WTC11 (cell line): ENCODE measurements at places on chromosomes 6 and 20. TPM values are rescaled to one million over a fixed set of nuclear protein-coding genes. Genes with fewer than 3 reads are reported as not detected.

Gene GPR6
- total RNA-seq = 0.22 TPM in 1 of 3 replicates, not detected in the others

Gene TPD52L2
- 80.8 to 87.2 TPM (median 85.6 TPM) in 3 replicates for total RNA-seq

Gene IRF4
- total RNA-seq = 1.6 to 2.2 TPM (median 2.2 TPM) in 3 replicates

Gene BIRC7
- 0.17 to 0.23 TPM in 2 of 3 replicates, not detected in the other for total RNA-seq

GRCh38 chr20:45038745-45039474, 62.0 kb downstream of the KCNS1 start:
- H3K4me3 ChIP-seq = no peak overlapping the region
- H3K4me1 ChIP-seq = peaks cover 60% of the 10 kb centered on the region
- peaks cover 26% of the 10 kb centered on the region for H3K36me3 ChIP-seq
- H3K27ac ChIP-seq = peak overlapping the region; percentile 74; the same call in 1 of the 2 replicates

- peaks cover 37% of the 10 kb centered on the region for H3K27me3 ChIP-seq
- no peak overlapping the region for H3K27ac ChIP-seq
- H3K36me3 ChIP-seq = no peaks in the 10 kb centered on the region
- peaks cover 60% of the 10 kb centered on the region for H3K4me1 ChIP-seq
- no peak for DNase-seq
Observed at GRCh38 chr6:110357298-110357663, 868 bp downstream of the METTL24 start.

GRCh38 chr20:44080646-44081267, 106.2 kb downstream of the JPH2 start:
- peak; percentile 74 for DNase-seq
- no peaks in the 10 kb centered on the region for H3K36me3 ChIP-seq
- no peak overlapping the region for H3K27ac ChIP-seq
- no peak overlapping the region for H3K4me3 ChIP-seq

Gene PRDM13
- total RNA-seq = 0.09 to 0.14 TPM (median 0.11 TPM) in 3 replicates

GRCh38 chr6:53544217-53544469, 758 bp downstream of the GCLC start:
- peaks cover 25% of the 10 kb centered on the region for H3K27me3 ChIP-seq
- no peak for DNase-seq
- peak overlapping the region; percentile 99 for H3K4me3 ChIP-seq
- H3K4me1 ChIP-seq = peaks cover 70% of the 10 kb centered on the region
- H3K36me3 ChIP-seq = no peaks in the 10 kb centered on the region; the same call in 1 of the 2 replicates

- DNase-seq = no peak
- H3K27ac ChIP-seq = no peak overlapping the region
- no peaks in the 10 kb centered on the region for H3K36me3 ChIP-seq
- H3K27me3 ChIP-seq = no peaks in the 10 kb centered on the region
- peaks cover 15% of the 10 kb centered on the region for H3K4me1 ChIP-seq
- H3K4me3 ChIP-seq = no peak overlapping the region
Observed at GRCh38 chr20:49727478-49727877, 13.8 kb upstream of the B4GALT5 start.

GRCh38 chr6:169087443-169088041, 166.1 kb downstream of the THBS2 start:
- H3K27ac ChIP-seq = no peak overlapping the region
- no peak for DNase-seq
- no peak overlapping the region for H3K4me3 ChIP-seq

GRCh38 chr20:7806831-7807230, 133.4 kb downstream of the HAO1 start:
- DNase-seq = no peak
- peaks cover 58% of the 10 kb centered on the region for H3K27me3 ChIP-seq
- H3K27ac ChIP-seq = no peak overlapping the region
- H3K4me3 ChIP-seq = no peak overlapping the region

DNA sequence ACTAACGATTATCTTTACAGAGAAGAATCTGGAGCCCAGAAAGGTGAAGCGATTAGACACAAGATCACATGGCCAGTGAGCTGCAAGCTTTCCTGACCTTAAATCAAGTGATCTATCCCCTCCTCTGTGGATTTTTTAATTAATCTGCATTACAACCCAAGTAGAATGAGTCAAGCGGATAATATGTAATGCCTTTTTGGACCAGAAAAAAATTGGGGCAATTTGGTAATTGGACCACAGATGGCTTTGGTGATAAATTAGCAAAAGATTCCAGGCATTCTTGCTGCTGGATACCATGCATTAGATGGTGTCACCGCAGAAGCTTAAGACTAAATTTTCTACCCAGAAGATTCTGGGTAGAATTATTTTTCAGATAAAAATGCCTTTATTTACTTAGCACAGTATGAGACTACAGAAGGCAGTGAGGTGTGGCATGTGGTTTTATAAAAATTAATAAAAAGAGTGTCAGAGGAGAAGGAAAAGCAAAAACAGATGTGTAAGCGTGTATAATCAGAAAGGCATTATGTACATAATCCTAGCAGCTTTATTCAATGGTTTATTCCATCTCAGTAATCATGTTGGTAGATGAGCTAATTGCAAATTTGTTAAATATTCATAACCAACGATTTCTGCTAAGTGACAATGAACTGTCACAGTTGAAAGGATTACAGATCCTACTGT, 53.9 kb upstream of the PCSK2 start:
- H3K36me3 ChIP-seq = no peaks in the 10 kb centered on the region
- no peak overlapping the region for H3K4me3 ChIP-seq
- DNase-seq = no peak
- no peak overlapping the region for H3K27ac ChIP-seq

DNA sequence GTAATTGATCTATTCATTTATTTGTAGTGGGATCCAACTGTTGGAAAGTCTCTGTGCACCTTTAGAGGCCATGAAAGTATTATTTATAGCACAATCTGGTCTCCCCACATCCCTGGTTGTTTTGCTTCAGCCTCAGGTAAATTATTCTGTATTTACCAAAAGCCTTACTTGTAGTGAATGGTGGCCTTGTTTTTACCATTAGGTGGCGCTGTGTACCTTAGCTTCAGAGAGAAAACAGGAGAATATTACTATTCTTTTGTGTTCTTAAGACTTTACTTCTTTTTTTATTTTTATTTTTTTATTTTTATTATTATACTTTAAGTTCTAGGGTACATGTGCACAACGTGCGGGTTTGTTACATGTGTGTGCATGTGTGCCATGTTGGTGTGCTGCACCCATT, 23.7 kb downstream of the PEX7 start:
- H3K4me3 ChIP-seq = no peak overlapping the region
- peak; percentile 19 for DNase-seq
- H3K27me3 ChIP-seq = no peaks in the 10 kb centered on the region
- H3K4me1 ChIP-seq = peaks cover 3% of the 10 kb centered on the region
- H3K27ac ChIP-seq = no peak overlapping the region

- DNase-seq = no peak
- H3K36me3 ChIP-seq = no peaks in the 10 kb centered on the region
- H3K27me3 ChIP-seq = no peaks in the 10 kb centered on the region
- no peak overlapping the region for H3K27ac ChIP-seq
- H3K4me3 ChIP-seq = no peak overlapping the region
- H3K4me1 ChIP-seq = no peaks in the 10 kb centered on the region
Observed at GRCh38 chr6:74100719-74101287, 404.8 kb downstream of the CD109 start.

- H3K36me3 ChIP-seq = no peaks in the 10 kb centered on the region
- H3K27me3 ChIP-seq = peaks cover 11% of the 10 kb centered on the region
- H3K4me1 ChIP-seq = peaks cover 46% of the 10 kb centered on the region
- DNase-seq = no peak
- no peak overlapping the region for H3K27ac ChIP-seq
Observed at GRCh38 chr6:3742076-3742425, 9.5 kb downstream of the PXDC1 start.
